ENCODE measurements at places on chromosomes 6 and 20.
A peak's percentile ranks its signal among the peaks of the same experiment; 100 is the strongest.

- H3K36me3 ChIP-seq, result no peaks in the 10 kb centered on the region
- no peak overlapping the region for H3K4me3 ChIP-seq
- DNase-seq, result no peak
- H3K27me3 ChIP-seq, result no peaks in the 10 kb centered on the region
- H3K4me1 ChIP-seq, result no peaks in the 10 kb centered on the region
Observed at GRCh38 chr6:10019851-10020250, 395.0 kb downstream of the TFAP2A start.

DNA sequence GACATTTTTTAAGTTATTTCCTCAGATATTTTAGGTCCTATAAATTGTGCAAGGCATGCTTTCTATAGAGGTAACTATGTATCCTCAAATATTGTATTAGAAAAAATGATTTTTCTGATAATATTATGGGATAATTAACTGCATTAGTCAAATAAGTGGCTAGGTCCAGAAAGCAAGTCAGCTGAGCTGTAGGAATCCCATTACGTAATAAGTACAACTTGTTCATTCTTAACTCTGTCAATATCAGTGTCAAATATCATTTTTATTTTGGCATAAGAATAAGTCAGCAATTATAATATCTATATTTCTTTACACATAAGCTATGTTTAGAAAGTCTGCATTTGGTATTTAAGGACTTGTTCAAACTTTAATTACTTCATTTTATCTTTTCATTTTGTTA is 830.9 kb upstream of the GJE1 start:
- H3K36me3 ChIP-seq, result no peaks in the 10 kb centered on the region
- H3K27me3 ChIP-seq, result no peaks in the 10 kb centered on the region
- H3K27ac ChIP-seq, result no peak overlapping the region
- no peaks in the 10 kb centered on the region for H3K4me1 ChIP-seq
- no peak overlapping the region for H3K4me3 ChIP-seq

GRCh38 chr6:115540077-115540869 is 520.4 kb downstream of the FRK start:
- H3K36me3 ChIP-seq, result no peaks in the 10 kb centered on the region
- H3K4me3 ChIP-seq, result no peak overlapping the region
- no peaks in the 10 kb centered on the region for H3K4me1 ChIP-seq
- DNase-seq, result no peak
- no peaks in the 10 kb centered on the region for H3K27me3 ChIP-seq

GRCh38 chr6:153618371-153619322 is 420.4 kb upstream of the OPRM1 start:
- no peaks in the 10 kb centered on the region for H3K27me3 ChIP-seq
- H3K27ac ChIP-seq, result no peak overlapping the region
- no peak overlapping the region for H3K4me3 ChIP-seq
- DNase-seq, result no peak

- H3K4me1 ChIP-seq, result peaks cover 28% of the 10 kb centered on the region
- peaks cover 3% of the 10 kb centered on the region for H3K36me3 ChIP-seq
- no peaks in the 10 kb centered on the region for H3K27me3 ChIP-seq
- no peak overlapping the region for H3K4me3 ChIP-seq
- peak overlapping the region; percentile 5 for H3K27ac ChIP-seq
Observed at GRCh38 chr6:5663259-5663658, 343.5 kb downstream of the NRN1 start.

DNA sequence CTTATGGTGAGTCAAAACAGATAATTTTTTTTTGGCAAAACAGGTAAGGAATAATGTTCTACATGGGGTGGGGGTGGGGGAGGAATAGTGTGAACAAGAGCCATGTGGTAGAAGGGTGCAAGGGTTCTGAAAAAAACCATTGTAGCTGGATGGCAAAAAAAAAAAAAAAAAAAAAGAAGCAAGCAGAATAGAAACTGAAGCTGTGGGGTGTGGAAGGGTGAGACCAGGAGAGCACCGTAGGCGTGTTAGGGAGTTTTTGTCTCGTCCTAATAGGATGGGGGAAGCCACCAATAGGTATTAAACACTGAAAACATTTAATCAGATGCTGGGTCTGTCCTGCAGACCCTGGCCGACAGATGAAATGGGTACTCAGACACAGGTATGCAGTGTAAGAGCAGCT is 110.1 kb downstream of the ADTRP start:
- H3K27ac ChIP-seq, result no peak overlapping the region
- peaks cover 16% of the 10 kb centered on the region for H3K27me3 ChIP-seq
- peaks cover 1% of the 10 kb centered on the region for H3K36me3 ChIP-seq
- no peaks in the 10 kb centered on the region for H3K4me1 ChIP-seq
- H3K4me3 ChIP-seq, result no peak overlapping the region
- no peak for DNase-seq
